MM.1S (cell line): ENCODE measurements at places on chromosomes 3 and 15.

DNA sequence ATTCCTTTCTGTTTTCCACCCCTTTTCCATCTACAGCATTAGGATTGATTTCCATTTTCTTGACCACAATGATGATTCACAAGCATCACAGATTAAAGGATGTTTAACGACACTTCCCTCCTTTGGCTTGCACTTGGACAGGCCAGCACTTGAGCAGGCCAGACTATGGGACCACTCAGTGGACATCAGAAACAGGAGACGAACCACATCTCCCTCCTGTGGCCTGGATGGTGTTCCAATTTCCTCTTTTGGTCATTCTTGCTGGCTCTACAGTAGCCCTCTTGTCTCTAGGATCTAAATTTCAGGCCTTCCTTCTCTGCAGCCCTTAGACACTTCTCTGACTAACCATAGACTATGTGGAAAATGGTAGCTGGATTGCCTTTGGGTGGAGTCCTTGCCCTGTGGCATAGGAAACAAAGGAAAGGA is 78.8 kb upstream of the BOC start:
- H3K4me3 ChIP-seq = no peak overlapping the region
- no peaks in the 10 kb centered on the region for H3K27me3 ChIP-seq
- no peak overlapping the region for H3K27ac ChIP-seq
- H3K36me3 ChIP-seq = no peaks in the 10 kb centered on the region

GRCh38 chr15:42879443-42879842 is 41.1 kb downstream of the TTBK2 start:
- no peaks in the 10 kb centered on the region for H3K36me3 ChIP-seq
- no peaks in the 10 kb centered on the region for H3K27me3 ChIP-seq
- H3K4me1 ChIP-seq = no peaks in the 10 kb centered on the region
- DNase-seq = no peak
- H3K4me3 ChIP-seq = no peak overlapping the region

DNA sequence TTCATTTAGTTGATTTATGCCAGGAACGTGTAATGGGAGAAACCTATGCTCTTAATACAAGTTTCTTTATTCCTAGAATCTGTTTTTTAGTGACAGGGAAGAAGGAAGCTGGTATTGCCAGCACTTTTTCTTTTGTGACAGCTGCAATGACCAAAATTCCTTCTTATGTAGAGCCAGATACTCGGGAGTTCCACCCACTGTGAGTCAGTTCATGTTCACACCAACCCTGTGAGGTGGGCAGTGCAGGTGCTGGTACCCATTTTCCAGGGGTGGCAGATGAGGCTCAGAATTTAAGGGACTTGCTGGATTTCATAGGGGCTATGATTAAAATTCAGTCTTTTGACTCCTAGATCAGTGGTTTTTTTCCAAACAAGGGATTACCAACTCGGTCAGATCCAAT is 34.7 kb downstream of the OXNAD1 start:
- H3K4me3 ChIP-seq = no peak overlapping the region
- no peak for DNase-seq
- no peak overlapping the region for H3K27ac ChIP-seq
- peaks cover 18% of the 10 kb centered on the region for H3K4me1 ChIP-seq
- peaks cover 4% of the 10 kb centered on the region for H3K36me3 ChIP-seq
- no peaks in the 10 kb centered on the region for H3K27me3 ChIP-seq

GRCh38 chr3:71525391-71525790 is 58.1 kb downstream of the FOXP1 start:
- H3K36me3 ChIP-seq = no peaks in the 10 kb centered on the region
- no peaks in the 10 kb centered on the region for H3K27me3 ChIP-seq
- DNase-seq = no peak

- peaks cover 11% of the 10 kb centered on the region; the same call in 1 of the 2 replicates for H3K4me1 ChIP-seq
- H3K27ac ChIP-seq = no peak overlapping the region
- no peaks in the 10 kb centered on the region for H3K36me3 ChIP-seq
- H3K27me3 ChIP-seq = no peaks in the 10 kb centered on the region
- H3K4me3 ChIP-seq = no peak overlapping the region
Observed at GRCh38 chr3:13083254-13083653, 10.0 kb upstream of the IQSEC1 start.

GRCh38 chr15:81575436-81576123 is 201.6 kb upstream of the TMC3 start:
- no peak for DNase-seq
- H3K36me3 ChIP-seq = no peaks in the 10 kb centered on the region
- H3K4me1 ChIP-seq = peaks cover 32% of the 10 kb centered on the region
- no peak overlapping the region for H3K4me3 ChIP-seq

- no peaks in the 10 kb centered on the region for H3K36me3 ChIP-seq
- H3K27me3 ChIP-seq = no peaks in the 10 kb centered on the region
- DNase-seq = no peak
- no peak overlapping the region for H3K27ac ChIP-seq
Observed at GRCh38 chr3:61180206-61180605, 71.0 kb downstream of the FHIT start.

DNA sequence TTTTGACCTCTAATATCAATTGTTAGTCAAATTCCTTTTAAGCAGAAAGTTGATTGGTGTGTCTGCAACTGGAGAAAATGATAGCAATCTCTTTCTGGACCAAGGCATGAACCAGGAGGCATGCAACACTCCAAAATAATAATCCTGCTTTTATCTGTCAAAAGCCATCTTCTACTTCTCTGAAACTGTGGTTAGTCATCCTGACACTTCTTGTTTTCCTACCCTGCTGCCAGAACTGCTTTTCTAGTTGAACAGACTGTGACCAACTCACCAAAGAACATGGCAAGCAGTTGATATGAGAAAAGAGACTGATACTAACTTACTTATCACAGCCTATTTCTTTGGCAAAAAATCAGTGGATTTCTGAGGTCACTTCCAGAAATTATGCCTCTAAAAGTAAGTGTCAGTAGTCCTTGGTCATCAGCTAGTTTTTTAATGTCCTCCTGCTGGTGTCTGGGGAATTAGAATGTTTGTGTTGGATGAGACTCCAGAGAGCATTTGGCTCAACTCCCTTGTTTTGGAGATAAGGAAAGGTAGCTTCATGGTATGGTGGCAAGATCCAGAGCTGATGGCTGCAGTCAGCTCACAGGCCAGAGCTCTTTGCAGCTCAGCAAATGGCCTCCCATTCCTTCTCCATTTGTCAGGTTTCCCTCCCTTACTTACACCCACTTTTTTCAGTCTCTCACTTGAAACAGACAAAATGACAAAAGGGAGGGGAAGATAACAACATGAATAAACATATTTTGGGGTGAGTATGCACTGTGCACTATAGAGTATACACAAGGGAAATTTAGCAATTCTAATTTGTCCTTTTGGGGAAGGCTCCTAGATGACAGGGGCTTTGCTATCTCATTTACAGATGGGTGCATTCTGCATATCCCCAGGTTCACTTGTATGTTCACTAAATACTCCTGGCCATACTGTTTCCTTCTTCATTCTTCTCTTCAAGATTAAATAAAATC is 7.0 kb downstream of the CRYGS start:
- H3K27ac ChIP-seq = no peak overlapping the region
- no peak overlapping the region for H3K4me3 ChIP-seq
- H3K27me3 ChIP-seq = no peaks in the 10 kb centered on the region
- H3K36me3 ChIP-seq = no peaks in the 10 kb centered on the region

GRCh38 chr15:69979262-69979661 is 118.5 kb downstream of the TLE3 start:
- DNase-seq = peak; percentile 75
- H3K27me3 ChIP-seq = no peaks in the 10 kb centered on the region
- H3K27ac ChIP-seq = peak overlapping the region; percentile 93
- H3K4me1 ChIP-seq = peaks cover 39% of the 10 kb centered on the region
- H3K4me3 ChIP-seq = peak overlapping the region; percentile 33; the same call in 1 of the 2 replicates

GRCh38 chr15:34336231-34336990 is 1.2 kb downstream of the SLC12A6 start:
- H3K4me3 ChIP-seq = peak overlapping the region; percentile 87
- peak; percentile 37 for DNase-seq
- peak overlapping the region; percentile 80; the same call in 1 of the 2 replicates for H3K27ac ChIP-seq
- no peaks in the 10 kb centered on the region; the same call in 1 of the 2 replicates for H3K36me3 ChIP-seq
- H3K4me1 ChIP-seq = peaks cover 10% of the 10 kb centered on the region

GRCh38 chr3:4562595-4562994 is 69.4 kb downstream of the ITPR1 start:
- H3K36me3 ChIP-seq = no peaks in the 10 kb centered on the region
- DNase-seq = no peak
- H3K4me1 ChIP-seq = no peaks in the 10 kb centered on the region
- no peaks in the 10 kb centered on the region for H3K27me3 ChIP-seq
- no peak overlapping the region for H3K27ac ChIP-seq

GRCh38 chr3:43053291-43053690 is 52.6 kb downstream of the POMGNT2 start:
- no peaks in the 10 kb centered on the region for H3K36me3 ChIP-seq
- H3K4me1 ChIP-seq = no peaks in the 10 kb centered on the region
- H3K27me3 ChIP-seq = no peaks in the 10 kb centered on the region
- no peak overlapping the region for H3K27ac ChIP-seq

GRCh38 chr3:123096731-123097130 is 29.9 kb downstream of the PDIA5 start:
- H3K4me3 ChIP-seq = no peak overlapping the region
- H3K27me3 ChIP-seq = no peaks in the 10 kb centered on the region
- no peaks in the 10 kb centered on the region for H3K4me1 ChIP-seq
- DNase-seq = no peak
- H3K27ac ChIP-seq = no peak overlapping the region
- no peaks in the 10 kb centered on the region; the same call in 1 of the 2 replicates for H3K36me3 ChIP-seq

- H3K4me3 ChIP-seq = no peak overlapping the region
- no peak for DNase-seq
- peak overlapping the region; percentile 57; the same call in 1 of the 2 replicates for H3K27ac ChIP-seq
- H3K4me1 ChIP-seq = 0 out of 2 replicates have a peak, but pooled peaks cover 4% of the 10 kb centered on the region
- peaks cover 19% of the 10 kb centered on the region for H3K36me3 ChIP-seq
- no peaks in the 10 kb centered on the region for H3K27me3 ChIP-seq
Observed at GRCh38 chr3:184334470-184335158, 2.8 kb upstream of the FAM131A start.

DNA sequence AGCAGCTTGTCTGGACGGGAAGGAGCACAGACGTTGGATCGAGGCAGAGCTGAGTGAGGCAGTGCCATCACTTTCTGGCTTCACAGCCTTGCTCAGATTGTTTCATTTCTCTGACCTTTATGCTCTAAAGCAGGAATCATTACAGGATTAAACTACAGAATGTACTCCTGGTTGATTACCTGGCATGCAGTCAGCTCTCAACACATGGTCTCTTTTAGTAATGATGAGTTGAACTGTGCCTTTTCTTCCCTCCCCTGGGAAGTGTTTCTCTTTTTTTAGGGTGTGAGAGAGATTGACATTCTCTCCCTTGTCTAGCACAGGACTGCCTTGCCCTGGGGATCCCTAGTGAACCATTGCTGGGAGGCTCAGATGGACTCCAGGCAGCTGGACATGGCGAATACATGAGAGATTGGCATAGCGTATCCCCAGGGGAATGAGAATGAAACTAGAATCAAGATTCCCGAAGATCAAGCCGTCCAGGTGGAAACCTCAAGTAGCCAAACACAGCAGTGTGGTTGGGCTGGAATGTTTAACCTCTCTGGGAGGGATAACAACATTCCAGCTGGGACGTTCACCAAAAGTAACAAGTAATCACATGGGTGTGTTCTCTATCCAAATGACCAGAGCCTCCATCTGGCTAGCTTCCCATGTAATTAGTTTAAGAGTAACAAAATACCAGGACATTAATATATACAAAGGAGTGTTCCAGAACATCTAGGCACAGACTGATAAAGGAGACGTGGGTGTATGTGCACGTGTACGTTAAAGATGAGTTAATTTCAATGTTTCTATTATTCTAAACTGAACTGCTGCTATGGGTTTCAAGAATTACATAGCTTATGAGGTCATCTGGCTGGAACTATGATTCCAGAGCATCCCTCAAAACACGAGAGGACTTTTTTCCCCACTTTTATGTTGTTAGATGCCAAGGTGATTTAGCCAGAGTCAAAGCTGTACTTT is 118.6 kb upstream of the NR2E3 start:
- no peak overlapping the region for H3K4me3 ChIP-seq
- no peaks in the 10 kb centered on the region for H3K36me3 ChIP-seq
- H3K27me3 ChIP-seq = no peaks in the 10 kb centered on the region
- DNase-seq = no peak
- no peak overlapping the region for H3K27ac ChIP-seq
- H3K4me1 ChIP-seq = no peaks in the 10 kb centered on the region

DNA sequence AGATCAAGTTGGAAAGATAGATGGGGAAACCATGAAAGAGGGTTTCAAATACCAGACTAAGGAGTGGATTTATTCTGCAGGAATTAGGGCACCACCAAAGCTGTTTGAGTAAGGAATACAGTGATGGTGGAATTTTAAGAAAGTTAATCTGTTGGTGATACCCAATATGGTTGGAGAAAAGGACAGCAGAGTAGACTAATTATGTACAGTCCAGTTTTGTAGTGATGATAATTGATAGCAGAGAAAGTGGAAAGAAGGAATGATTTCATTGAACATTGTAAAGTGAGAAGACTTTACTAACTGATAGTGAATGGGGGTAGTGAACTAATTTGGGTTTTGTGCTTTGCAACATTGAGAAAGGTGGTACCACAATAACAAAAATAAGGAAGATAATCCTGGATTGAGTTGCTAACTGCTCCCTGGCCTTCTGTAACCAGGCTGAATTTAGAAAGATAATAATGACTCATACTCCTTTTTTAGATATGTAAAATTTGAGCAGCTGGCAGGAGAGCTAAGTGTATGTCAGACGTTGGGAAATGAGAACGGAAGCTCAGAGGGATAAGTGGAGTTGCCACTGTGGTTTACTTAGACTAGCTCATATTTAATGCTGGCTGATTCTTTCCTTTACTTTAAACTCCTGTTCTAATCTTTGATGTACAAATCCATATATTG is 16.9 kb downstream of the TCAIM start:
- H3K4me1 ChIP-seq = no peaks in the 10 kb centered on the region
- no peak for DNase-seq
- H3K4me3 ChIP-seq = no peak overlapping the region
- no peaks in the 10 kb centered on the region for H3K27me3 ChIP-seq
- no peaks in the 10 kb centered on the region for H3K36me3 ChIP-seq
- H3K27ac ChIP-seq = no peak overlapping the region

- no peak overlapping the region for H3K4me3 ChIP-seq
- H3K27me3 ChIP-seq = no peaks in the 10 kb centered on the region
- H3K36me3 ChIP-seq = no peaks in the 10 kb centered on the region
- DNase-seq = no peak
Observed at GRCh38 chr3:37812499-37812896, 49.2 kb upstream of the CTDSPL start.

DNA sequence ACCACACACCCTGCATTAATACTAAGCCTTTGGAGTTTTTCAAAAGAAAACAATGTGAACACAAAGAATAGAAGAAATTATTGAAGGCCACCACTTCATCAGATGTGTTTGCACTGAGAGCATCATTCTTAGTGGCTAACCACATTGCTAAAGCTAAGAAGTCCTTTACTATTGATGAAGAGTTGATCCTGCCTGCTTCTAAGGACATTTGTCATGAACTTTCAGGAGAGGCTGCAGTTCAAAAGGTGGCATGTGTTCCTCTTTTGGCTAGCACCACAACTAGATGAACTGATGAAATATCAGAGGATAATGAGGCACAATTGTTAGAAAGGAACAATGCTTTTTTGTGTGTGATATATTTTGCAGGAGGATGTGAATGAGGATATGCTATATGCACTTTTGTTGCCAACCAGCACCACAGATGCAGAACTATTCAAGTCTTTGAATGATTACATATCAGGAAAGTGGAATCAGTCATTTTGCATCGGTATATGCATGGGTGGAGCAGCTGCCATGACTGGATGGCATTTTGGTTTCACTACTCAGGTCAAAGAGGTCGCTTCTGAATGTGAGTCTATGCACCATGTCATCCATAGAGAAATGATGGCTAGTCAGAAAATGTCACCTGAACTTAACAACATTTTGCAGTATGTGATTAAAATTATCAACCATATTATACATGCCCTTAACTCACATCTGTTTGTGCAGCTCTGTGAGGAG is 2.5 kb upstream of the EID1 start:
- no peaks in the 10 kb centered on the region for H3K27me3 ChIP-seq
- no peak overlapping the region for H3K27ac ChIP-seq
- no peaks in the 10 kb centered on the region for H3K4me1 ChIP-seq
